ENCODE measurements at places on chromosomes 1 and 21. TPM values are rescaled to one million over a fixed set of nuclear protein-coding genes. Genes with fewer than 3 reads are reported as not detected.

GLMP gene
- 40.2 TPM for polyA plus RNA-seq

DNA sequence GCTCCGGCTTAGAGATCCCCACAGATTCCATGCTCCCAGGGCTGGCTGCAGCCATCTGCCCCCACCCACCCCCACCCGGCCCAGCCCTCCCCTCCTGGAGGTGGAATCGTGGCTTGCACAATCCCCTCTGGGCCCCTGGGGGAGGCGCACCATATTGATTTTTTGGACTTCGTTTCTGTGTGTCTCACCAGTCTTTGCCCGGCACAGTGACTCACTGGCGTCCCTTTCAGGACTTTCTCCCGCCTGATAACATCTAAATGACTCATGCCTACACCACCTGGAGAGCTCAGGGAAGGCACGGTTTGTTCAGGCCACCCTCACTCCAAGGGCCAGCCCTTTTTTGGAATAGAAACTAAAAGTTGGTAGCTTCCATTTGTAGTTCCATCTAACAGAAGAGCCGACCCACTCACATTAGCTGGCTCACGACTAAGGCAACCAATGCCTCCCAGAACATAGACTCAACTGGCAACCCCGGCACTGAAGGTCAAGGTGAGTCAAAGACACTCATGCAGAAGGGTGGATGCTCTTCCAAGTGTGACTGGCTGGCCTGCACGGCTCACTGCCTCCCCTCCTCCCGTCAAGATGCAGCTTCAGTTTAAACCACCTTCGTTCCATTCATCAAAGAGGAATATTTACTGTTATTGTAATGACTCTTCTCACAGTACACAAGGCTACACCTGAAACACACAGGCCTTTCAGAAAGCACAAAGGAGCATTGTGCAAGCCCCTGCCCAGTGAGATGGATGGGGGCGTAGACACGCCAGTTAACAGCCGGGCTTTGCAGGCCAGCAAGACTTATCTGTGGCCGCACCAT lies 18.1 kb upstream of the ETS2 start:
- DNase-seq: peak; percentile 52

- no peak for DNase-seq
Measured at GRCh38 chr1:223724376-223724775, 12.0 kb downstream of the CAPN2 start.

DNA sequence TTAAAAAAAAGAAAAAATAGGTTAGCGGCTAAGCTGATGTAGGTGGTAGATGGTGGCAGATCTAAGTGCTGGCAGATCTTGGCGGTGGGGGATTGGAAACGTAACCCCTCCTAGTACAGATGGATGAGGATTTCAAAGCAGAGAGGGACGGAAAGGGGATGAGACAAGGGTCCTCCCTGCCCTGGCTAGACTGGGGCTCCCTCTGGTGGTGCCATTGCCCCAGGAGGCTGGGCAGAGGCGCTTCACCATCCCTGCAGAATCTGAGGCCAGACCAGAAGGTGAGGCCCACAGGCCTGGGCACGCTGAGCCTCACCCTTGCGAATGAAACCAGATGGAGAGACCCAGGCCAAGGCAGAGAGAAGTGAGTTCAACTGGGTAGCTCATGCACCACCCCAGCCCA lies 7.0 kb upstream of the PLEKHA6 start:
- DNase-seq: no peak

- DNase-seq: peak; percentile 28
Measured at GRCh38 chr1:179082333-179082998, 596 bp downstream of the TOR3A start.

DNA sequence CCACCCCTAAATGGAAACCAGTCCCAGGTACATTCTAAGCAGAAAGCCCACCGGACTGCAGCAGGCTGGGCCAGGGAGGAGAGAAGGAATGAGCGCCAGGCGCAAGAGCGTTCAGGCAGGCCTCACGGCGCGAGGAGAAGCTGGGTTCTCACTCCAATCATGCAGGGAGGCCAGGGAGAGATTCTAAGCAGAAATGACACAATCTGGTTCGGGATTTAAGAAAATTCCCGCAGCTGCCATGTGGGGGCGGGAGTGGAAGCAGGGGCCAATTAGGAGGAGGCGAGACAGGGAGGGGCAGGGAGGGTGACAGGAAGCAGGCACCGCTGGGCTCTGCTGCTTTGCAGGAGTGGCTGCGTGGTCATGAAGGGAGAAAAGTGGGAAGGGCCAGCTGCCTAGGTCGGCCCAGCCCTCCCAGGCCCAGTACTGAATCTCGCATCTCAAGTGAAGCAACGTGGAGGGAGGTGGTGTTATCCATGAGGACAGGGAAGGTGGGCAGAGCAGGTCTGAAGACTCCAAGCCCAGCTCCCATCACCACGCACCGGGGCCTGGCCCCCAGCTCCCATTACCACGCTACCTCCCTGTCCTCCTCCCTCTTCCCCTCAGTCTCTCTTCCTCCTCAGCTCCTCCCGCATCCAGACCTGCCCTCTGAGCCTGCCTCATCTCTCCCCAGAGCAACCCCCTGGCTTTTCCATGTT lies 11.8 kb downstream of the NPHP4 start:
- DNase-seq: peak; percentile 76

GRCh38 chr1:204751883-204752687 lies 66.5 kb upstream of the LRRN2 start:
- DNase-seq: peak; percentile 63

ASPM gene
- polyA plus RNA-seq: 46.2 TPM

DNA sequence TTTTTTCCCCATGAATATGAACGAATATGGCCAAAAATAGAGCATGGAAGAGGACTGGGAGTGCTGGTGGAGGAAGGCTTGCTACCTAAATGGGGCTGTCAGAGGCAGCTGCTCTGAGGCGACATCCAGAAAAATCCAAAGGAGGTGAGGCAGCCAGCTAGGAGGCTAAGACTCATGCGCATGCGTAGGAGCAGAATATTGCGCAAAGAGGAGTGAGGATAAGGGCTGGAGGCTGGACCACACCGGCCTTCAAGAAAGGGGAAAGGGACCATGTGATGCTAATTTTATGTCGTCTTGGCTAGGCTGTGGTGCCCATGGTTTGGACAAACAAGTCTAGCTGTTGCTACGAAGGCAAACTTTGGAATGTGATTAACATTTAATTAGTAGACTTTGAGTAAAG lies 30.5 kb downstream of the HEYL start:
- DNase-seq: no peak

DNA sequence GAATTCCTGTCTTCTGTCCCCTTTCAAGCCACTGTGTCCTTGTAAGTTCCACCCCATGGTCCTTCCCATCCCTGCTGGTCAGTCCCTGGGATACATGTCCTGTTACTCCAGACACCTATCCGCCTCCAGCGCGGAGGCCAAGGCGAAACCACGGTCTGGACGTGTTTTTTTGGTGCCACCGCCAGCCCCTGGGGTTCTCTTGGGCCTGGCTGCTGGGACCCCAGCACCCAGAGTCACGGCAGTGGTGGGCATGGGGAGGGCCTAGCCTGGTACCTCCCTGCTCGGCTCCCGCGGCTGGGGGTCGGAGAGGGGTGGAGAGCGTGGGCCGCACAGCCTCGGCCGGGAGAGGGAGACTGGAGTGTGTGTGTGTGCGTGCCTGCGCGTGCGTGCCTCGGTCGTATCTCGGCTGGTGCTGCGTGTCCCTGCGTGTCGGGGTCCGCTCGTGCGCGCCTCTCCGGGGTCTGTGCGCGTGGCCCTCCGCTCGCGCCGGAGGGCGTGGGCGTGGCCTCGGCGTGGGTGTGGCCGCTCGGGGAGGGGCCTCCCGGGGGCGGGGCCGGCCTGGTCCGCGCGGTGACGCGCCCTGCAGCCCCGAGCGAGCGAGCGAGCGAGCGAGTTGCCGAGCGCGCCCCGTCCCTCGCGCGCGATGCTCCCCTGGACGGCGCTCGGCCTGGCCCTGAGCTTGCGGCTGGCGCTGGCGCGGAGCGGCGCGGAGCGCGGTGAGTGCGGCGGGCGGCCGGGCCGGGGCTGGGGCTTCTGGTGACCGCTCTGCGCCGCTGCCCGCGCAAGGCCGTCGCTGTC lies at the start of gene VWA1:
Gene VWA1, plus strand, starts transcription at position 585 of the 798 bp plus-strand sequence. Its CDS starts 59 bp downstream, at position 644.
- peak; percentile 84 for DNase-seq

GRCh38 chr1:170664093-170664827 lies at the start of gene PRRX1:
Gene PRRX1, plus strand, starts transcription at chr1:170664131. Its CDS starts 88 bp downstream, at chr1:170664219.
- no peak for DNase-seq

- peak; percentile 62 for DNase-seq
Measured at GRCh38 chr21:42650441-42651421, 2.7 kb upstream of the PDE9A start.

DNA sequence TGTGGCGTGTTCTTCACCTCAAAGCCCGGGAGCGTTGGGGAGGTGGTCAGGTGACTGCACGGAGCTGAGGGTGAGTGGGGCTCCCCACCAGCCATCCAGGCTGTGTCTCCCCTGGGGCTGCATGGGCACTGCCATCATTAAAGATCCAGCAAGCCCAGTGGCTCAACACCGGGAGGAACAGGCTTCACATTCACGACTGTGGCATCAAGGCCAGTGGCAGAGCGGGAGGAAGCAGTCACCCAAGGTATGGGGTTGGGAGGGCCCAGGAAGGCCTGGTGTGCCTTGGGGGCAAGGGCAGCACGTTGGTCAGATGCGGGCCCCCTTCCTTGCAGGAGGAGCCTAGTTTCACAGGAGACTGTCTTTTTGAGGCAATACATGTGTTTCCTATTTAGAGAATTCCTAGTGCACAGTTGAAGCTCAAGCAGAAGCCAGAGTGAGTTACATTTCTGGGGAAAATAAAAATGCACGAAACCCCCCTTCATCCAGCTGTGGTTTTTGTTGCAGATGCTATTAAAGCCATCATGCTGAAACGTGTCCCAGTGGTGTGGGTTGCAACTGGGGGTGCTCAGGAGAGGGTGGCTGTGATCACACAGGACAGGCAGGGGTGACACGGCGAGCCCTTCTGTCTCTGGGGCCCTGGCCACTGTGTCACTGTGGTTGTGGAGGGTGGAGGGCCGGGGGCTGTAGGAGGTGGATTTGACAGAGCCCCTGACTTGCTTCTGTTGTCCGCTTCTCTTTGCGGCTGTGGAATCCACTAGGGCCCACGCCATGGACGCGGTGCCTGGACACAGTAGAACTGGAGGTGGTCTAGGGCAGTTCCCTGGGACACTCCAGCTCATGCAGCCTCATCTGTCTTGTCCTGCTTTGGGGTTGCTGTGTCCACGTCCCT lies 34.1 kb downstream of the SNAP47 start:
- DNase-seq: no peak

DNA sequence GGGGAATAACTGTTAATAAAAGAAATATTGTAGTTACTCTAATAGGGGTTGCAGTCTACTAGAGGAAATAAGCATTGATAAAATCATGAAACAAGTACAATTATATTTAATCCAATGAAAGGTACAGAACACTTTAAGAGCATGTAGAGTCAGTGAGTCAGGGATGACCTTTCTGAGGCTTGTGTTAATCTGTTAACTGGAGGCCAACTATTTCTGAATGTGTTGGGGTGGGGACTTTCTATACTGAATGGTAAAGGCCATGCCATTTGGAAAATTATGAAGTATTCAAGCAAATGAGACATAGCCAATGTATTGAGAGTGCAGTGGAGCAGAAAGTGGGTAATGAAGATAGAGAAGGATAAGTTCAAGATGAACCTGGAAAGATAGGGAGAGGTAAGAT lies 646.2 kb downstream of the ADGRL2 start:
- no peak for DNase-seq

GRCh38 chr1:89622895-89623294 lies 10.0 kb upstream of the LRRC8C start:
- no peak for DNase-seq

DNA sequence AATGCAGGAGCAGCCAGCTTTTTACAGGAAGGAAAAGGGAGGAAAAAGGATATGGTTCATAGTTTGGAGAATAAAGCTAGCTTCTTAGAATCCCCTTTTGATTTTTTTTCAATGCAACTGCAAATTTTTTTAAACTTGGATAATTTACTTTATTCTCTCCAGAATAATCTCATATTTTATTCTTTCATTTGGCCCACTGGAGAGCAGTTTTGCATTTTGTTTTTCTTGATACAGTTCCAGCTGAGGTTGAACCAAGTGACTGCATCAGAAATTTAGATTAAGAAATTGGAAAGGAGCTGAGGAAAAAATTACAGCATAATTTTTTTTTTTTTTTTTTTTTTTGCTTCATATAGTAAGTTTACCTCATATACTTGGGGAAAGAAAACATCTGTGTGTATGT lies 22.8 kb downstream of the GABPA start:
- DNase-seq: no peak

FAF1 gene
- 49.3 TPM for polyA plus RNA-seq

ASTN1 gene
- 2.0 TPM for polyA plus RNA-seq

DNA sequence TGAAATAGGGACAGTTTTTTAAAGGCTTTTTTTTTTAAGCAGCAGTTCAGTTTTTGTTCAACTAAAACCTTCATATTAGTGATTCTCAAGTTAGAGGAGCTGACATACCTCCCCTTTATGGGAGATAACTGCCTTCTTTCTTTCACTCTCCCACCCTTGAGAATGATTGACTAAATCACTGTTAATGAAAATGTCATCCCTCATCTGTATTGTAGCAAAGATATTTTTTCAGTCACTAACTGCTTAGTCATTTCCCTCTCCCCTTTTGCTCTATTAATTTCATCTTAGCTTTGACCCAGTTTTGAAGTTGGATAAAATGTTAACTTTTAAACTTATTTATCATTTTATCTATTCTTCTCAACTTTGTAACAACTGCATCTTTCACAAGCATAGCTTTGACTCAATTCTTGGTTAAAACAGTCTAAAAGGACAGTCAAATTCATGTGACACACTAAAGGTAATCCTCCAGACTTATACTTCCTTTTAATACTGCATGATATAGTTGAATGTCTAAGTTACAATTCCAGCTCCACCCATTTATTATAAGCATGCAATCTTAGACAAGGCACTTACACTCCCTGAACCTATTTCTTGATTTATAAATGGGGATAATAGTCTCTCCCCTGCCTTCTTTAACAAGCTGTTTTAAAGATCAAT lies 17.1 kb downstream of the CAPZA1 start:
- DNase-seq: no peak

WNT9A gene
- 3.4 TPM for polyA plus RNA-seq

DNA sequence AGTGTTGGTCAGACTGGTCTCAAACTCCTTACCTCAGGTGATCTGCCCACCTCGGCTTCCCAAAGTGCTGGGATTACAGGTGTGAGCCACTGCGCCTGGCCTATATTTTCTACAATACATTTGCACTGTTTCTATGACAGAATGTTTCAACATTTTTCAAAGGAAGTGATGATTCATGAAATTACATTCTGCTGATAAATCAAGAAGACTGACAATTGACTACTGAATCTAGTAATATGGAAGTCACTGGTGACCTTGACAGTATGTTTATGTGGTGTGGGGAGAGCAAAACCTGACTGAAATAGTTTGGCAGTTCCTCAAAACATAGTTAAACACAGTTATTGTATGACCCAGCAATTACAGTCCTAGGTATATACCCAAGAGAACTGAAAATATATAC lies 18.1 kb downstream of the LRIF1 start:
- no peak for DNase-seq

DTL gene
- 38.3 TPM for polyA plus RNA-seq

KCNA10 gene
- not detected for polyA plus RNA-seq

HAPLN2 gene
- 0.50 TPM for polyA plus RNA-seq

DNA sequence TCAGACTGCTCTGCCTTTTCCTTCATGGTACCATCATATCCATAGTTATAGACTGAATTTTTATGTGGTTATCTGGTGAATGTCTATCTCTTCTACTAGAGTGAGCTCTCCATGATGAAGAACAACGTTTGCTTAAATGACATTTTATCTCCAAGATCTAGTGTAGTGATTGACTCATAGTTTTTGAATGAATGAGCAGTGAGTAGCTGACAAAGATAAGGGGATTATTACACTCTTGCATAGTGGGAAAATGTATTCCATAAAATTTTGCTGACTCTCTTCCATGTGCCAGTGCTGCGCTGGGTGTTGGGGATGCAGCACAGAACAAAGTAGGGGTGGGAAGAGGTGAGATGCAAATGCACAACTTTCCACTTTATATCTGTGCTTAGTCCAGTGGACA lies 147.7 kb downstream of the TGFB2 start:
- no peak for DNase-seq

- no peak for DNase-seq
Measured at GRCh38 chr1:44672961-44673674, 1.2 kb downstream of the TMEM53 start.
